ENCODE measurements at places on chromosomes 4 and X.

GRCh38 chr4:82524570-82525152 is 37.1 kb downstream of the TMEM150C start:
- DNase-seq: no peak

- no peak for DNase-seq
Measured at GRCh38 chr4:99013884-99014523, 18.5 kb downstream of the METAP1 start.

- no peak for DNase-seq
Measured at GRCh38 chr4:107793996-107794395, 30.7 kb upstream of the SGMS2 start.

DNA sequence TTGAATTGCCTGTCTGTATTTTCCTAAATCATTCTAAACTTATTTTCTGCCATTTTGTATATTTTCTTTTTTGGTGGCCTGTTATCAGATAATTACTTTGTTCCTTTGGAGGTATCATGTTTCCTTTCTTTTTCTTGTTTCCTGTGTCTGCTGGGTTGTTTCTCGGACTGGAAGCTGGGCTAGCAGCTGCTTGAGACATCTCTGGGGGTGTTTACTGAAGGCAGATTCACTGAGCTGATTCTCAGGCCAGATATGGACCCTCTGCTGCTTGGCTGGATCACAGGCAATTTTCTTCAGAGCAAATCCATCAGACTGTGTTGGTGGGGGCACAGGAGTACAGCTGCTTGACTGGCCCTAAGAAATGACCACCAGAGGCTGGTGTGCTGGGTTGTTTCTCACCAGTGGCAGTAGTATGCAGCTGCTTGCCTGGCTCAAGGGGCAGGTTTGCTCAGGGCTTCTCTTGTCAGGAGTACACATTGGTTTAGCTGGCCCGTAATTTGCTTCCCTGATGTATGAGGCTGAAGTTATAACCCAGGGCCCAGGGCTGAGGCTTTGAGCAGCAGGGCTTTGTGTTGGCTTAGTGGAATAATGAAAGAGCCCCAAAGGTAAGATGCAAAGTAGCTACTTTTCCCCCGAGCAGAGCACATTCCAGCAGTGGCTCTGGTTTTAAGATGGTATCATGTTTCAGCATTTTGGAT is 680.6 kb downstream of the TECRL start:
- no peak for DNase-seq
